ENCODE measurements at places on chromosomes 6 and 20.

- DNase-seq, result no peak
Measured at GRCh38 chr6:90293319-90293953, 3.2 kb downstream of the BACH2 start.

GRCh38 chr6:143612186-143612585, 65.6 kb upstream of the PHACTR2 start:
- DNase-seq, result no peak

- DNase-seq, result no peak
Measured at GRCh38 chr6:139277161-139277560, 14.6 kb downstream of the TXLNB start.

DNA sequence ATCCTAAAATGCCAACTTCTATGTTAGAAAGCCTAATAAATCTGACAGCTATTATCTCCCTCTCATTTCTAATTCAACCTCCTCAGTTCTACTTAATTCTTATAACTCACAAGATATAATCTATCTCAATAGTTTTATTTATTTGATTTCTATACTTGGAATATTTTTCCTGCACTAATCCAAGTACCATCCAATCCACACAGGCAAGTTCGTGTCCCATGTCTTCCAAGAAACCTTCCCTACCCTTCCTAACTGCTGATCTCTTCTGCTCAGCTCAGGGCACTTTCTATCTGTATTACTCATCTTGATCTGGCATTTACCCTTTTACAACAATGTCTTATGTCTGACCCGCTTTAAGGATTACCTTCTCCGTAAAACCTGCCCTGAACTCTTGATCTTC, 18.2 kb downstream of the NCOA5 start:
- no peak for DNase-seq

- peak; percentile 64 for DNase-seq
Measured at GRCh38 chr20:32535953-32536823, 48.9 kb downstream of the NOL4L start.

DNA sequence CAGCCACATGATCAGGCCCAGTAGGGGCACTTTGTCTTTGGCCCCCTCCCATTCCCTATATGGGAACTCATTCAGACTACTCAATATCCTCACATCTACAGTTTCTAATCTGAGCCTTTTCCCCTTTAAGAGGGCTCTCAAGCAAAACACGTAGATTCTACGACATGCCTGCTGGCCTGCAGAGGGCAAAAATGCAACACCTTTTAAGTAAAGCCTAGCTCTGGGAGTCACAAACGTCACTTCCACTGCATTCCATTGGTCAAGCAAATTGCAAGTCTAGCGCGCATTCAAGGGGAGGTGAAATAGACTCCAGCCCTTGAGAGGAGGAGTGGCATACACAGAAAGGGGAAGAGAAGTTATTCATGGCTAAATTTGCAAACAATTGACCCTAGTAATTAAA, 70.6 kb downstream of the CDC40 start:
- DNase-seq, result no peak

DNA sequence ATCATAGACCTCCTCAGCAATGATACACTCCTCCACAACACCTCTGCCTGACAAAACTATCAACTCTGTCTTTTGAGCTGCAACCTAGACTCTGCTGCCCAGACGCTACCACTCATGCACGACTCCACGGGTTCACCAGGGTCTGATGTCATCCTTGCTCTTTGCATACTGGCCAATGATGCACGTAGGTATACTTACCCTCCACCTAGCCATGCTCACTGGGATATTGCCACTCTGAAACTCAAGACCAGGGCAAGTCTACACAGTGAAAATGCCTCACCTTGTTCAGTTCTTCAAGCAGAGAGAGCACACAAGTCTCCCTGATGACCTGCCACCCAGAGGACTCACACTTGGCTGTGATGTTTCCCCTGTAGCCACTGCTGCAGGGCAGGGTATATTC, 27.7 kb downstream of the ADGRF1 start:
- no peak for DNase-seq

DNA sequence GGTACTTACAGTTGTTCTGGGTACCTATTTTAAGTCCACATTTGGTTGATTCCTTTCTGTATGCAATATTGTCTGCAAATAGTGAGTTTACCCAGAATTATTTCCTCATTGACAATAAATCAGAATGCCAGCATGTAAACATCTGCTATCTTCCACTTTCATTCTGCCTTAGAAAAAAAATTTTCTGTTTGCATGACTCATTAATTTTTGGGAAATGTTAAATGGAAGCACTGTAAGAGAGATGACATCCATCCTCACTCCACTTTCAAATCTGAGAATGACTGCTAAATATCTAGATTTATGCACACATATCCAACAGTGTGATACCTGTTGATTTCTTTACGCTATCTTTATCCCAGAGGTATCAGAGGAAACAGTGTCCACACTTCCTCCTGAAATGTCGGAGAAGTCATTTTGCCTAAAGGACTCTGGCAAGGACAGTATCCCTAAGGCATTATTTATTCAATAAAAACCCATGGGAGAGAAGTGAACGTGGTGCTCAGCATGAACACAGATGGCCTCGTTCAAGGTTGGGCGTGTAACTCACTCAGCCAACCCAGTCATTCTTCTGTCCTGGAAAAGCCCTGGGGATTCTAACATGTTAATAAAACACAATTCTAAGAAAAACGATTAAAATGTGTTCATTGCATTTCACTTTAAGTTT, 780.9 kb downstream of the QKI start:
- DNase-seq, result no peak

DNA sequence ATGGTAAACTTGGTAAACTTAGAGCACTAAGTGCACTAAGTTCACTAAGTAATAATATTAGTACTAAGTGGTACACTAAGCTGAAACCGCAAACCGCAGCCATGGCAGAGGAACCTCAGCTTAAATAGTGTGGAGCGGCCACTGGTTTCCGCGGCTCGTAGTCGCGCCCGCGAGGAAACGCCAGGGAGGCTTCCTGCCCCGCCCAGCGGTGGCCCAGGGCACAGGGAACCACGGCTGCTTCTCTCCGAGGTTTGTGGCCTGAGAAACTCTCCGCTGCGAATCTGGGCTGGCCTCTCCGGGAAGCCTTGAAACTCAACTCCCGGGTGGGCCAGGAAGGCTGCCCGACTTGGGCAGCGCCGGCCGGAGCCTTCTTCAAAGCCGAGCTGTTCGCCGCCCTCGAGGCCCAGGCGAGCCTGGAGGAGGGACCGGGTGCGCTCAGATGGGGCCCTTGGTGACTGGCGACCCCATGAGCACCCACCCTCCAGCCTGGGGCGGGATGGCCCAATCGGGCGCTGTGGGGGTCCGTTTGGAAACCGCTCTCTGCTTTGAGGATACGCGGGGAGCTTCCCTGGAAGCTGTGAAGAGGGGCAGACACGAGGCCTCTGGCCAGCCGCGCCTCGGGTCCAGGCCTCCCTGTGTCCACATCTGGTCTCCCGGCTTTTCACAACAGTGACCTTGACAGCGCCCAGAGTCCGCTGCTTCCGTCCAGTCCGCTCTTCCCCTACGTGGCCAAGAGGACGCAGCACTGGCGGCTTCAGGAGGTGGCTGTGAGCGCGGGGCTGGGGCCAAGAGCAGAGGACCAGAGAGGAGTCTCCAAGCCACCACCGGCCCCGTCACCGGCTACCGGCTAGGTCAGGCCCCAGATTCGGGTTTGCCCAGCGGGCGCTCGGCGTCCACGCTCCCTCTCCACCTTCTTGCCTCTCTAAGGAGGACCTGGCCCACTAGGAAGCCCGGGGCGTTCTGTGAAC, 25.4 kb upstream of the HLA-E start:
- DNase-seq, result peak; percentile 61

DNA sequence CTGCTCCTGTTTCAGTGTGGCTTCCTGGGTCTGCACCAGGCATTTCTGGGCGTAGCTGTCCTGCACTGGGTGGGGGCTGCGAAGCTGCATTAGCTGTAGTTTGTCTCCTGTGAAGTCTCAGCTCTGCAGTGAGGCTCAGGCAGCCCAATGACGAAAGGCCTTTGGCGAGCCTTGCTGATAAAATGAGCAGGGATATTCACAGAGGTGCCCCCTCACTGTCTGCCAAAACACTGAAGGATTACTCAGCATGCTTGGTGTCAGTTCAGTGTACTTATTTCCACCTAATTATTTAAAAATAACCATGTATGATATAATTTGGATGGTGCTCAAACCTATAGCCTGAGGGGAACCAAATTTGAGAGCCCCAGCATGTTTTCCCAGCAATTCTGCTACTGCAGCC, 73.5 kb downstream of the ECT2L start:
- no peak for DNase-seq

DNA sequence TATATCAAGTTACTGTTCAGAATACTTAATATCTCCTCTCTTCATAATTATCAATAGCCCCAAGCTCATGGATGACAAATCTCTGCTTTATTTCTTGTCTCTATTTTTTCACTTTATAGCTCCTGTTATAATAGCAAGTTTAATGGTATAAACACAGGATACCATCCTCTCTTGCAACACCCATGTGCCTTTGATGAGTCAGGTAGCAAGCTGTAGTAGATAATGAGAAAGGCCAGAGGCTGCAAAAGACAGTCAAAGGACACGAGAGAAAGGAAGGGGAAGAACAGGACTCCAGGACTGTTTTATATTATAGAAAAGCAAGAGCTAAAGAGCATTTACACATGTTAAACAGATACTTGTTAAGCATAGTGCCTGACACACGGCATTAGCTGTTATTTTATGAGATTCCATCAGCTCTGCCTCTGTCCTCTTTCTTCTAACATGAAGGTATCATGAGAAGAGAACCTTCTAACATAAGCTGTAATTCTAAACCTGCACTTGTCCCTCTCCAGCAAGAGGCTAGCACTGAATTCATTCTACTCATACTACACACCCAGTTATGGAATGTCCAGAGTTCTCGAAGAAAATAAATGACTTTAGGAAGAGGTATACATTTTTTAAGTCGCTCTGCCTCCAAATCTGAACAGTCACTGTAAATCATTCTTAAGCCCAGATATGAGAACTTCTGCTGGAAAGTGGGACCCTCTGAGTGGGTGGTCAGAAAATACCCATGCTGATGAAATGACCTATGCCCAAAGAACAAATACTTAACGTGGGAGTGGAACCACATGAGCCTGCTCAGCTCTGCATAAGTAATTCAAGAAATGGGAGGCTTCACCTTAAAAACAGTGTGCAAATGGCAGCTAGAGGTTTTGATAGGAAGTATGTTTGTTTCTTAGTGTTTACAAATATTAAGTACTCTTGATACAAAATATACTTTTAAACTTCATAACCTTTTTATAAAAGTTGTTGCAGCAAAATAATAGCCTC, 45.0 kb downstream of the NT5E start:
- DNase-seq, result no peak

GRCh38 chr6:136921381-136921935, 643 bp upstream of the SLC35D3 start:
- no peak for DNase-seq

DNA sequence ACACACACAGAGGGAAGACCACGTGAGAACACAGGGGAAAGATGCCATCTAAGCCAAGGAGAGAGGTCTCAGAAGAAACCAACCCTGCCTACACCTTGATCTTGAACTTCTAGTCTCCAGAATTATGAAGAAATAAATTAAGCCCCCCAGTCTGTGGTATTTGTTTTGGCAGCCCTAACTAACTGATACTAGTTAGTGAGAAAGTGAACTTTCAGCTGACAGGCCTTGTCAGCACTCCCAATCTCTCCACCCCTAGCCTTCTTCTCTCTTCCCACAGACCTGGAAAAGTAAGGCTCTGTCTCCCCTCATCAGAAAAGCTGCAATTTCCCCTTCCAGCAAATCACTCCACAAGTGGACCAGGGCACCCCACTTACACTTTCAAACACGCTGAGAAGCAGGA, 108.6 kb upstream of the CDYL start:
- DNase-seq, result no peak

- no peak for DNase-seq
Measured at GRCh38 chr6:126064748-126065401, 78.5 kb downstream of the TRMT11 start.

DNA sequence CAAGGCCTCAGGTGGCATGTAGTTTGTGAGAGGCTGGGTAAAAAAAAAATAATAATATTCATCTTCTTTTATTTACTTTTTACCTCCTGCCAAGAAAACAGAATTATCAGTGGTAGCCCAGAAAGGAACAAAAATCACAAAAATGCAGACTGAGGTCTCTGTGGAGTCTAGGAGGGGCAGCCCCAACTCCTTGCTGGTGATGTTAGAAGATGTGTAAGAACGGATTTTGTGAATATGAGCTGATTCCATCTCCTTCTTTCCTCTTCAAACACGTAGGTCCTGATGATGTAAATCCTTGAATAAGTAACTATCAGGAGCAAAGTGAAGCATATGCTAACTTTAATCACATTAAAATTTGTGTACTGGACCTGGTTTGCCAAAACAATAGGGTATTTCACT, 226.8 kb downstream of the EYA4 start:
- no peak for DNase-seq

- DNase-seq, result no peak
Measured at GRCh38 chr6:135411339-135411738, 86.2 kb downstream of the AHI1 start.

DNA sequence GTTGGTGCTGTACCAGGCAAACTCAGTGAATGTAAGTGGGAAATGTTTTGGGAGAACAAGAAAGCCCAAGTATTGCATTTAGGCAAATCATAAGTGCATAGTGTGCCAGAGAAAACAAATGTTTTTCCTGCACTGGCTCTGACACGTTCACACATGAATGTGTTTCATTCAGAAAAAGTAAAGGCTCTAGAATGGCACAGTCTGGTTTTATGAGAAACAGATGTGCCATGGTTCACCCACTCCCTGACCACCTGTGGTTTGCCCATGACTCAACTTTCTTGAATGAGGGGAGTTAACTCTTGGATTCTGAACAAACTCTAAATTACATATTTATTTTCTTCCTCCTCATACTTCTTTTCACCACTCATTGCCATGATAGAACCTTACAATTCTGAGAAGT, 126.9 kb downstream of the KCNQ5 start:
- no peak for DNase-seq

Data from stimulated activated CD8-positive, alpha-beta memory T cell treated with anti-CD3 and anti-CD28 coated beads, Interleukin-7, amount 100 ng/mL, for 4 hours (primary cell).